ENCODE measurements at places on chromosomes 6 and 20.
A peak's percentile ranks its signal among the peaks of the same experiment; 100 is the strongest.

- DNase-seq: no peak
Observed at GRCh38 chr6:169019727-169020491, 233.7 kb downstream of the THBS2 start.

- no peak for DNase-seq
Observed at GRCh38 chr6:3359101-3359752, 97.6 kb downstream of the SLC22A23 start.

DNA sequence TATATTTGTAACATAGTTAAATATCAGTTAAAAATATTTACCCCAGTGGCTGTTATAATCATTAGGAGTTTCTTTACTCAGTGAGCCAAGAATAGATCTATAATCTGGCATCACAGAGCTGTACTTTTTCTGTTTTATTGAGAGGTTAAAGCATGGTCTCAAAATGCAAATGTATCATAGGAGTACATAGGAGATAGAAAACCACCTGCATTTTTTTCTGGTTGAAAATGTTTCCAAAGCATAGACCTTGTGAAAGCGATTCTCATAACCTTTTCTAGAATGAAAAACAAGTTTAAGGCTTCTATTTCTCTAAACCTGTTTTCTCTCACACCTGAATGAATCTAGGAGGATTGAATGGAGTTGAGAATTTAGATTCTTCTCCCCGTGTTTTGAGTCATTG, 14.4 kb downstream of the KCNQ5 start:
- no peak for DNase-seq

DNA sequence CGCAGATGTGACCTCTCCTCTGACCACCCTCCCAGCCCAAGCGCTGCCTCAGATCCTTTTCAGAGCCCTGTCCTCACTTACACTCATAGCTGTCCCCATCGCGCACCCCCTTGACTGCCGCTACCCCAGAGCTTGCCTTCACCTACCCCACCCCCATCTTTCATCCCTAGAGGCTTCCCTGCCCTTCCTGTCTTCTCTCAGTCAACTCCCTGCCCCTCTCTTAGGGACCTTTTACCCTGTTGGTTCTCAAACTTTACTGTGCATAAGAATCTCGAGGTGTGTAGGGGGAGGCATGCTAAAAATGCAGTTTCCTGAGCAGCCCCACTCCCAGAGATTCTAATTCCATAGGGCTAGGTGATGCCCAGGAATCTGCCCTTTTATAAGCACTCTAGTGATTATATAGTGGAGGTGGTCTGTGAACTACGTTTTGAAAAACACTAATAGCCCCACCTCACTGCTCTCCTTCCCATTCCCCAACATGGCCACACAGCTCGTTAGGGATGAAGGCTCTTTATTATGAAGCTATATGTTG, 725 bp downstream of the TM9SF4 start:
- DNase-seq: no peak

GRCh38 chr6:33377171-33377570, 14.5 kb upstream of the KIFC1 start:
- no peak for DNase-seq

- DNase-seq: peak; percentile 58
Observed at GRCh38 chr6:157644043-157644810, 178.8 kb upstream of the SNX9 start.

GRCh38 chr20:39518654-39519053, 556.5 kb downstream of the DHX35 start:
- no peak for DNase-seq

- DNase-seq: no peak
Observed at GRCh38 chr6:169881398-169881797, 130.0 kb downstream of the ERMARD start.

- no peak for DNase-seq
Observed at GRCh38 chr6:48068278-48069251, 42.4 kb downstream of the PTCHD4 start.

GRCh38 chr6:144104898-144105487, 9.6 kb upstream of the SF3B5 start:
- no peak for DNase-seq

- no peak for DNase-seq
Observed at GRCh38 chr6:96923871-96924493, 546 bp upstream of the KLHL32 start.

- DNase-seq: no peak
Observed at GRCh38 chr6:19929312-19929711, 92.1 kb downstream of the ID4 start.

DNA sequence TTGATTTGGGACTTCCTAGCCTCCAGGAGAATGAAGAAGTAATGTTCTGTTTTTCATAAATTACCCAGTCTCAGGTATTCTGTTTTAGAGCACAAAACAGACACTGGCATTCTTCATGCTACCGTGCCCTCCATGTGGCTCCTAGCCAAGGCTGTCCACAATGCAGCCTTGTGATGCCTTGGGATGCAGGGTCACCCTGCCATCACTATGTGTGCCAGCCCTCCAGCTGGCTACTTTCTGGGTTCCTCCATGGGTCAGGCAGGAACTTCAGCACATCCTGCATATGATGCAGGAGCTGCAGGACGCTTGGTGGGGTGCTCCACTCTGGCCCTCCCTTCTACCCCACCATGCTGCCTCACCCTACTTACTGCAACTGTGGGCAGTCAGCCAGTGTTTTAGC, 38.0 kb upstream of the FAM50B start:
- no peak for DNase-seq

DNA sequence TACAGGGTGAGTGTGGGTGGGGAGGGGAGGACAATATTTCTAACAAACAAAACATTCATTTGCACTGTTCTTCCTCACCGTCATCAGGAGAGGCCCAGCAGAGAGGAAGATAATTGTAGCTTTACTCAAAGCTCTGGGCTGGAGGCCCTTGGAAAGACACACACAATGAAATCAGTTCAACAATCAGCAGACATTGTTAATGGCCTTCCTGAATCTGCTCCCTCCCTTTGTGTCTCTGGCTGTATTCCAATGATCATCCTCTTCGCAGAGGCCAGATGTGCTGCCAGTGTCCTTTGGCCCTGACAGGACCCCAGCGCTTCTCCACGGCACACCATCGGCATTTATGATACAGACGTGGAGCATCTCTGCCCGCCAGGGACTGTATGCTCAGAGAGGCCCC, 44.6 kb upstream of the LRFN2 start:
- no peak for DNase-seq

DNA sequence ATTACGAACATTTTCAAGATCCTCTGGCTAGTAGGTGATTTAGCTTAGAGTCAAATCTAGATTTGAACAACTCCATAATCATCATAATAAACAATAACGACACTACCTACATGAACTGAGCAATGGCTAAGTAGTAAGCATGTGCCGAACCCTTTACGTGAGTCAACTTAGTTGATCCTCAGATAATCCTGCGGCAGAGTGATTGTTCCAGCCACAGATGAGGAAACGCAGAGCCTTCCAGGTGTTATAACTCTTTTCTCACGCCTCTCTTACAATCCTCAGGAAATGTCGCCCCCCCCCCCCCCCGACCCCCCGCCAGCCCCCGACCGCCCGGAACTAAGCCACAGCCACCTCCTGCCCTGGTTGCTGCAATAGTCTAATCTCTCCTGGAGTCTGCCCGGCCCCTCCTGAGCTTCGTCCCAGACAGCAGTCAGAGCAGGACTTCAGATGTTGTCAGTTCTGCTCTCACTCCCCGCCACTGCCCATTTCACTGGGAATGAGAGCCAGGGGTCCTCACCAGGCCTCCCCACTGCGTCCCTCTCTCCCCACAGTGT, 141.5 kb upstream of the AGPAT4 start:
- no peak for DNase-seq

- DNase-seq: no peak
Observed at GRCh38 chr6:107655245-107655644, 165.3 kb downstream of the SOBP start.

DNA sequence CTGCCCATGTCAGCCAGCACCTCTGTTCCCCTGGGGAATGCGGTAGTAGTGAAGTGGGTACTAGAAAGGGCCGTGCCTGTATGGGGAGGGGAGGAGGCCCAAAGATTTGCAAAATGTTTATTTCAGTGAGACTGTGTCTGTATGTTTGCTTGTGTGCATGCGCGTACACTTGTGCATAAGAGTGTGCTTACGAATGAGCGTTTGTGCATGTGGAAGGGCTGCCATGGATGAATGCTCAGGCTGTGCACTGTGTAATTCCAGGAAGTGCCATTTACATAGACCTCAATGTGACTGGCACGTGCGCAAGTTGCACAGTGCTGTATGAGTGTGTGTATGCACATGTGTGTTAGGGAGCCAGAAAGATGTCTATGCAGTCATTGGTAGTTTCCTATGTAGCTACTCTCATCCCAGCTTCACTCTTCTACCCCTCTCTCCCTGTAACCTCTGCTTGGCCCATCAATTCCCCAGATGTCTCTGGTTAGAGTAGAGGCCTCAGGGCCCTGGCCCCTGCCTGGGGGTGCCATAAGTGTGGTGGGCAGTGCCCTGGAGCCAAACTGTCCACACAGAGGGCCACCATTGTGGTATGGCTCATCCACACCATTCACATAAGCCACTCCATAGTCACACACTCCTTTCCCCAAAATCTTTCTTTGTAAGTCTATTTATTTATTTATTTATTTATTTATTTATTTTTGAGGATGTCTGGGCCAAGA, 26.8 kb upstream of the SLC22A7 start:
- no peak for DNase-seq

DNA sequence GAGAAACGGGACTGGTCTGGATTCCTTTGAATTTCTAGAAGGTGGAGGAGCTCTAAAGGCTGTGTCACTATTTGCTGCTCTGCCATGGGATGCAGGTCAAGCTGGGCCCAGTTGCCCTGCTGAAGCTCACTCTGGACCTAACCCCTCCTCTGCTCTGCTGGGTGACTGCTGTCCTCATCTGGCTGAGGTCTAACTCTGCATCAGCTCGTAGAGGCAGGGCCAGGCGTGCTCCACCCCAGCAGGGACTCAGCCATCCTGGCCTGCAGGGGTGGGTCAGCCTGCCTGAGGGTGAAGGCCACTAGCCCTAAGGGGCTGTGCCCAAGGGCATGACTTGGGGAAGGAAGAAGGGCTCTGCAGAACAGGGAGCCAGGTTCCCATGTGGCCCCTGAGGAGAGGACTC, 852 bp downstream of the CST4 start:
- DNase-seq: no peak

DNA sequence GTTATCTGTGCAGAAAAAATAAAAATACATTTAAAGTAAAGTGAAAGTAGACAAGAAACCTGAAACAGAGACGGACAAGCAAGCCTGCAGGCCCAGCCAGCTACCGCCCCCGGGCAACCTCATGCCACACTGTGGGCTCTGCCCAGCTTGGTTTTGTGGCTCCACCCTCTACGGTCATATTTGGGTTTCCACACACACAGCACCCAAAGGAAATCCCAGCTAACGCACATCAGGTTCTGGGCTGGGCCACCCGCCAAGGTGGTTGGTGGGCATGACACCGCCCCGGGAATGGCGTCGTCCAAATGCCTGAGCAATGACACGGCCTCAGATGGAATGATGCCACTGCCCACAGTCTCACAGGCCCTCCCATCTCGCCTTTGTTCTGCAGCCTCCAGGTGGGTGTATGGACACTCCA, 22.9 kb downstream of the FAM110A start:
- DNase-seq: peak; percentile 57

DNA sequence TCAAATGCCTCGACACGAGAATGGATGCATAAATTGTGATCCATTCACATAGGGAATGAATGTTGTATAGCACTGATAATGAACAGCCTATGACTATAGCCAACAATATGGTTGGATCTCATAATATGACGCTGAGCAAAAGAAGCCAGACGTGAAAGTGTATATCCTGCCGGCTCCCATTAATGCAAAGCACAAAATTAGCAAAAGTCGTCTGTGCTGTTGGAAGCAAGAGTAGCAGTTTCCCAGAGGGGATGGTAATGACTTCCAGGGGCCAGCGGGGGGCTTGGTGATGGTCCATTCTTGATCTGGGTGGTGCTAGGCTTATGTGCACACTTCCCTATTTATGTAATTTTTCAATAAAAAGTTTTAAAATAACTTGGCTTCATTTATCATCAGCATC, 1.0 kb upstream of the TAGAP start:
- no peak for DNase-seq

- DNase-seq: no peak
Observed at GRCh38 chr6:26131618-26132017, 44.4 kb downstream of the HFE start.

GRCh38 chr6:123747515-123747914, 56.1 kb upstream of the NKAIN2 start:
- DNase-seq: no peak

GRCh38 chr6:71399279-71399678, 110.7 kb downstream of the OGFRL1 start:
- DNase-seq: no peak

DNA sequence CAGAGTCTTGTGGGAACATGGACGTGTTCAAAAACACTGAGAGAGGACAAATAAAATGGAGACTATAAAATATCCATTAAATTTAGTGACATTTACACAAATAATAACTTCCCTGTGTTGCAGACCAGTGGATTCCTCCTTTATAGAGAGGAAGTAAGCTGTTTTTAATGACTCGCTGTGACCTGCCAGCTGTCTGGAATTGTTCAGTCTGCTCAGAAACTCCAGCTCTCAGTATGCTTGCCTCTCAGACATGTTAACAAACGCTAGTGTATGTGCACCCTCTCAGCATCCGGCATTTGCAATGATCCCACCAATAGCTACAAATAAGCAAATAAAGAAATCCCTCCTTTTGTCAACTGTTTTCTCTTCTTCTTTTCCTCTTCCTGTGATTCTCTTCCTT, 158.0 kb upstream of the TCF21 start:
- DNase-seq: no peak

GRCh38 chr6:146548898-146549374, 5.3 kb downstream of the RAB32 start:
- no peak for DNase-seq

GRCh38 chr6:95690328-95690727, 113.0 kb downstream of the MANEA start:
- no peak for DNase-seq

- DNase-seq: no peak
Observed at GRCh38 chr6:150503041-150503440, 96.6 kb upstream of the PLEKHG1 start.

GRCh38 chr20:40390654-40391053, 298.4 kb downstream of the MAFB start:
- DNase-seq: no peak

GRCh38 chr6:35489995-35490791, 6.7 kb downstream of the TEAD3 start:
- DNase-seq: no peak

DNA sequence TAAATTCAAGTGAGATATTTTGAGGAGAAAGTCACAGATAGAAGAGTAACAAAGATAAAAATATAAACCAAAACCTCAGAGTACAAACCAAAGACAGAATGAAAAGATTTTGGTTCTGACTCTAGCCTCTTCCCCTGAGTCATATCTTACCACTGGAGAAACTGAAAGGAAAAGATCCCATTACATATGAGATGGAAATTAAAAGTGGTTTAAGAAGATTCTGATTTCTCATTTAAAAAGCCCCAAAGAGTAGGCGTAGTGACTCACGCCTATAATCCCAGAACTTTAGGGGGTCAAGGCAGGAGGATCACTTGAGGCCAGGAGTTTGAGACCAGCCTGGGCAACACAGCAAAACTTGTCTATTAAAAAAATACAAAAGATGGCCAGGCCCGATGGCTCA, 30.6 kb downstream of the SPINT4 start:
- DNase-seq: no peak

GRCh38 chr6:19836799-19837510, at the start of gene ID4:
Gene ID4, plus strand, starts transcription at chr6:19837370. Its CDS starts 385 bp downstream, at chr6:19837755.
- no peak for DNase-seq

Measured in activated naive CD4-positive, alpha-beta T cell treated with anti-CD3 and anti-CD28 coated beads, Interleukin-2, amount 50 U/mL, for 16 hours (primary cell).